HTR-8/SVneo (cell line): ENCODE measurements at places on chromosomes 6 and 20.

- no peak for DNase-seq
Observed at GRCh38 chr6:167512696-167513375, 187.9 kb downstream of the TTLL2 start.

GRCh38 chr6:139577763-139578604 is 203.5 kb upstream of the CITED2 start:
- DNase-seq = peak; percentile 59

DNA sequence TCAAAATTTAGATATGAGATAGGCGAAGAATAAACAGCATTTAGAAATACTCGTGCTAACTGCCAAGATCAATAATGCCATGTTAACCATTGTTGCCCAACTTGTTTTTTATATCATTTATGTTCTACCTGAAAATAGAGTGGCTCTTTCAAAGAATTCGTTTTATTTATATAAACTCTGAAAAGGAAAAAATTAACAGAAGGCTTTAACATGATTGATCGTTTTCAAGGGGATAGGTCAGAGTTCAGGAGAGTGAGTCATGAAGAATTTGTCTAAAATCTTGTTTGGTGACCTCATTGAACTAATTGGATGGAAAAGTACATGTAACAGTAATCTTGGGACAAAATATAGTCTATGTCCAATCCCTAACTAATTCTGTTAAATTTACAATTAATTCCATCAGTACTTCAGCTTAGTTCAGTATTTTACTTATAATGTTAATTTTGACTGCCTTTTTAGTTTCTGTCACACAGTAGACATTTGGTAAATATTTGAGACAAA is 11.1 kb upstream of the ELOVL2 start:
- DNase-seq = no peak

- DNase-seq = no peak
Observed at GRCh38 chr6:98775205-98775604, 59.2 kb upstream of the POU3F2 start.

GRCh38 chr20:1001911-1002681 is at the start of gene RSPO4:
Gene RSPO4, minus strand, starts transcription at chr20:1002311. Its CDS starts 147 bp downstream, at chr20:1002164.
- peak; percentile 40 for DNase-seq

GRCh38 chr6:139133262-139134063 is 1.4 kb upstream of the HECA start:
- DNase-seq = no peak

- DNase-seq = no peak
Observed at GRCh38 chr6:29764422-29765196, 41.4 kb downstream of the HLA-F start.

GRCh38 chr6:44074439-44074812 is 52.8 kb downstream of the MRPL14 start:
- peak; percentile 86 for DNase-seq

GRCh38 chr6:121780325-121781321 is 345.2 kb downstream of the GJA1 start:
- no peak for DNase-seq

DNA sequence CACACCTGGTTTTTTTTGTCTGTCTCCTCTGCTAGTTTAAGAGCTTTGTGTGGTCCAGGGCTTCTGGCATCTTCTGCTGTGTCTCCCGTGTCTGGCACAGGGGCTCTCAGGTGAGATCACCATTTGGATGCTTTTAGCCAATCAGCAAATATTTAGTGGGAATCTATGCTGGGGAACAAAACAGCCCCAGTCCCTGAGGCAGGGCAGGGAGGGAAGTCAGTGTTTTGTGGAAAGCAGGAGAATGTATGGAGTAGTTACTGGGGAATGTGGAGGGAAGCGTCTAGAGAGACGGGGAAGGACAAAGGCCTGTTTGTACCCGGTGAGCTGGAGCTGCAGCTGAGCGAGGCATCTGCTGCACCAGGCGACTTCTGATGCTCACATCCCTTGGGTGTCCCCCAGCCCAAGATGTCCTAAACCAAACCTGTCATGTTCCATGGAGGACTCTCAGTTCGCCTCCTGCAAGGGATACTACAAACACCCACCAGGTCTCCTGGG is 49.3 kb upstream of the NNAT start:
- DNase-seq = no peak

- no peak for DNase-seq
Observed at GRCh38 chr6:130912434-130912833, 85.2 kb downstream of the SMLR1 start.

DNA sequence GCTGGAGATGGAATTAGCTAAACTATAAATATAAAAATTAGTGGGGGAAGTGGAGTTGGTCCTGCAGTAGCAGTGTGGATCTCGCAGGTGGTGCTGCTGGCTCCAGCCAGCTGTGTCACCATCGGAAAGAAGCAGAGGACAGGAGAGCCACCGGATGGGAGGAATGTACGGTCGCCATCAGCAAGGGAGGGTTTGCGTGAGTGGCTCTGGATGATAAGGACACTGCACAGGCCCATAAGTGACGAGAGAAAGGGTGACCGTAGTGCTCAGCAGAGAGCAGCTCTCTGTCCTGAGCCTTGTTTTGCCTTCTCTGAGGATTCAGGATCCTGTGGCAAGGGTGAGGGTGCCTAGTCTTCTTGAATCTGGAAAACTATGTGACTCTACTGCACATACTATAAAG is 378.7 kb downstream of the ZFAND3 start:
- DNase-seq = no peak

- DNase-seq = no peak
Observed at GRCh38 chr6:158565482-158566040, 5.7 kb downstream of the TMEM181 start.

DNA sequence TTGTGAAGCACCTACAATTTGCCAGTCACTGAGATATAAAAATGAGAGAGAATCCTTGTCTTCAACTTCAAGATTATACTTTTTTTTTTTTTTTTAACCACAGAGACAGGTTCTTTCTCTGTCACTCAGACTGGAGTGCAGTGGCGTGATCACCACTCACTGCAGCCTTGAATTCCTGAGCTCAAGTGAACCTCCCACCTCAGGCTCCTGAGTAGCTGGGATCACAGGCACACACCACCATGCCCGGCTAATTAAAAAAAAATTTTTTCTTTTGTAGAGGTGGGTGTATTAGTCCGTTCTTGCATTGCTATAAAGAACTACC is 51.6 kb upstream of the PMEPA1 start:
- DNase-seq = no peak

DNA sequence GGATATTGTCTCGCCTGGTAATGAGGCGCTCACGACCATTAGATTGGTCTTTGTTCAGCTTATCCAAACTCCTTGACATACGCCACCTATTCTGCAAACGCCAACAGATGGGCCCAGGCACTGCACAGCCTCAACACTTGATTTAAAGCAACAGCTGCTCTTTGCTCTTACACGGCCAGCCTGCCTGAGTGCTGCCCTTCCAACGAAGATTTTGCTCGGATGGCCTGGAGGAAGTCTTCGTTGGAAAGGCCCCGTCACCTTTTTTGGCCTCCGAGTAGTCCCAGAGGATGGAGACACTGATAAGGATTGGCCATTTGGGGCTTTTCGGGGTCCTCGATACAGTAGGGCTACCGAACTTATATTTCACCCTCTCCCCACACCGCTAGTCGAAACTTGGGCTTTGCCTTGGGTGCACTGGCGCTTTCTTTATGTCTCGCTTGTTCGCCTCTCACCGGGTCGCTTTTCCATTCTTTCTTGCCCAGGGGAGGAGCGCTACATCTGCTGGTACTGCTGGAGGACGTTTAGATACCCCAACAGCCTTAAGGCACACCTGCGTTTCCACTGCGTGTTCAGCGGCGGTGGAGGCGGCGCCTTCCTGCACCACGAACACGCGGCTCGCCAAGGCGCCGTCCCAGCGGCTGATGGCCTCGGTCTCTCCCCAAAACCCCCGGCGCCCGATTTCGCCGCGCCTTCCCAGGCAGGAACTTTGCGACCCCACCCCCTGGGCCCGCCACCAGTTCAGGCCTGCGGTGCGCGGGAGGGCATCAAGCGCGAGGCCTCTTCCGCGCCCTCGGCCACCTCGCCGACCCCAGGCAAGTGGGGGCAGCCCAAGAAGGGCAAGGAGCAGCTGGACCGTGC is 6.1 kb downstream of the PRDM13 start:
- DNase-seq = no peak

GRCh38 chr20:1337441-1337840 is 8.5 kb upstream of the SDCBP2 start:
- DNase-seq = no peak

GRCh38 chr6:87798393-87799278 is 96.6 kb upstream of the AKIRIN2 start:
- DNase-seq = no peak

- DNase-seq = peak; percentile 36
Observed at GRCh38 chr6:48826901-48827701, 636.0 kb downstream of the MMUT start.

- DNase-seq = no peak
Observed at GRCh38 chr20:433300-433975, 25.3 kb downstream of the RBCK1 start.

DNA sequence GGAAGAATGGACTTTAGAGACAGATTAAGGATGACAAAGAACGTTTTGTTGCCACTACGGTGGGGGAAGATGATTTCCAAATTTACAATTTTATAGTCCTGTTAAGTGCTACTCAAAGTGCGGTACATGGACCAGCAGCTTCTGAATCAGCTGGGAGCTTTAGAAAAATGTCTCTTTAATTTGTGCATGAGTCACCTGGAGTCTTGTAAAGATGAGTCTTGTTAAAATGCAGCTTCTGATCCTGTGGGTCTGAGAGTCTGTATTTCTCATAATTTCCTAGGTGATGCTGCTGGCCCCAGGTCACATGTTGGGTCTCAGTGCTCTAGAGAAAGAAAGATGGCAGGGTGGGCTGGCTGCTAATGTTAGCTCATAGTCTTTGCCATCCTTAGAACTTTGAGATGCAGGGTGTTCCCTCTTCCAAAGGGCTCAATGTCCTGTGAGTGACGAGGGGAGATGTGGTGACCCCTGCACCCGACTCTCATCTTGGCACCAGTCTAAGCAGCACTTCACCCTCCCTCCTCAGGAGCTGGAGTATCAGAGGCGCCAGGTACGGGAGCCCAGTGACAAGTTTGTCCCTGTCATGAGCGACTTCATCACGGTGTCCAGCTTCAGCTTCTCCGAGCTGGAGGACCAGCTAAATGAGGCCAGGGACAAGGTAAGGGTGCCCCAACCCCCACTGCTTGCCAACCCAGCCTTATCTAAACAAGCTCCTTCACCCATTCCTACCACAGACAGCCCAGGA is 34.5 kb downstream of the MOCS1 start:
- DNase-seq = no peak

DNA sequence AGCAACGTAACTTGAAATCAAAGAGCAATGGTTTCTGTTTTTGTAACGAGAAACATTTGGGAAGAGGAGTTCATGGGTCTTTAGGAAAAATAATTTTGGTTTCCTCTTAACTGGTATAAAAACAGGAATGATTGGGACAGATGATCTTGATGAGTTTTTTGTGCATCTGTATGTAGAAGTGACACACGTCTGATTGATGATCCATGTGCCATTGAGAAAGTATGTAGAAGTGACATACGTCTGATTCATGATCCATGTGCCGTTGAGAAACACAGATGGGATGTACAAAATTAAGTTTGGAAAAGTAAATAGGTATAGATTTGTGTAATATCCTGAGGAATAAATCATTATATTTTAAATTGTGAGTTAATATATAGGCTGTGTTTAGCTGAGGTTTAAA is 2.1 kb downstream of the KIAA1586 start:
- DNase-seq = no peak

DNA sequence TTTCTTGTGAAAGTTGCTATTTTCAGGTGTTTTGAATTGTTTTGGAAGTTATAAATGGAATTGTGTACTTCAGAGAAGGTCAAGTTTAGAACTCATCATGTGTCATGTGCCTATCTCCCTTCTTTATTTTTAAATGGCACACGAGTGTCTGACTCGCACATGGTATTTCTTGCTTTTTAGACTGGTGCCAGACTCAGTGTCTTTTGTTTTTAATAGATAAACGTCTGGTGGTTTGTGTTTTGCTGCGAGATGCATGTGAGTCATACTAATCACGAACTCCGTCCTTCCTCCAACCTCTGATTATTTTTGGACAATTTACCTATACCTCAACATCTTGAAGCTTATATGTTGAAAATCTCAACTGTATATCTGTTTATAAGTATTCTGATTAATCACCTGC is 292.1 kb downstream of the CDKAL1 start:
- DNase-seq = no peak

DNA sequence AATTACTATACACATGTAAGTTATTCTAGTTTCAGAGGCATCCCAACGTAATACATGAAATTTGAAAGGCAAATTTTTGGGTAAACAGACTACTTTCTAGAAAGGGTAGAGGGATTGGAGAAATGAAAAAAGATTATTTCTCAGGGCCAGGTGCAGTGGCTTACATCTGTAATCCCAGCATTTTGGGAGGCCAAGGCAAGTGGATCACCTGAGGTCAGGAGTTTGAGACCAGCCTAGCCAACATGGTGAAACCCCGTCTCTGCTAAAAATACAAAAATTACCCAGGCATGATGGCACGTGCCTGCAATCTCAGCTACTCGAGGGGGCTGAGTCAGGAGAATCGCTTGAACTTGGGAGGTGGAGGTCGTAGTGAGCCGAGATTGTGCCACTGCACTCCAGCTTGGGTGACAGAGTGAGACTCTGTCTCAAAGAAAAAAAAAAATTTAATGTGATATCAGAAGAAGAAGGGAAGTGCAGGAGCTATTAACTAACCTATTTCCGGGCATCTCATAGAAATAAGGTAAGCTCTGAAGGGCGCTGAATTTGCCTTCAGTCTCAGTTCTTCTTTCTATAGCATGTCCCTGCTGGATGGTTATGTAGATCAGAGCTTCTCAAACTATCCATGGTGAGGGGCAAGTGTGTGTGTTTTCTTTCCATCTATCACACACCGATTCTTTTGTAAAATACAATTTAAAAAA is 100.3 kb upstream of the MTHFD1L start:
- DNase-seq = no peak

DNA sequence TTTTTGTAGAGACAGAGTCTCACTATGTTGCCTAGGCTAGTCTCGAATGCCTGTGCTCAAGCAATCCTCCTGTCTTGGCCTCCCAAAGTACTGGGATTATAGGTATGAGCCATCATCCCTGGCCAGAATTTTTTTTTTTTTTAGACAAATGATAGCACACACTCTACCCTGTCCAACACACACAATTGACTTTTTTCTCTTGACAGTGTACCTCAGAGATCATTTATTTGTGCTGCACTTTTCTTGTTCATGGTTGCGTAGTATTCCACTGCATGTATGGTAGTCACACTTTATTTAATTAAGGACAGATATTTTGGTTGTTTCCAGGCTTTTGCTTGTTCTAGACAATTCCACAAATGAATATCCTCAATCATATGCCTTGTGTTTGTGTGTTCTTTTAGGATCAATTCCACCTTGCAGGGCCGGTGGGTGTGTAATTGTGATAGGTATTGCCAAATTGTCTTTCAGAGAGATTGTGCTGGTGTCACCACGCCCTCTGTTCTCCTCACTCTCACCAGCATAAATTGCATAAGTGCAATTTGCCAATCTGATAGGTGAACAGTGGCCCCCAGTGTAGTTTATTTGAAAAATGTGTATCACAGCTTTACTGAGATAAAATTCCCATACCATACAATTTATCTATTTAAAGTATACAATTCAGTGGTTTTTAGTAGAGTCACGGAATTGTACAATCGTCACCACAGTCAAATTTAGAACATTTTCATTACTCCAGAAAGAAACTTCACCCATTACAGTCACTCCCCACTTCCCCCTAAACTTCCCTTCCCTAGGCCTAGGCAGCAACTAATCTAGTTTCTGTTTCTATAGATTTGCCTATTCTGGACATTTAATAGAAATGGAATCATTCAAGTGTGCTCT is 20.1 kb downstream of the SRC start:
- no peak for DNase-seq

GRCh38 chr6:124868481-124868880 is 93.8 kb upstream of the RNF217 start:
- no peak for DNase-seq

- DNase-seq = no peak
Observed at GRCh38 chr6:89749918-89750317, 69.7 kb downstream of the MDN1 start.

- DNase-seq = no peak
Observed at GRCh38 chr6:31614075-31614619, 887 bp upstream of the AIF1 start.
